Mesothelial cell of epicardium (in vitro differentiated cells): ENCODE measurements at places on chromosomes 4 and X. TPM values are rescaled to one million over a fixed set of nuclear protein-coding genes. Genes with fewer than 3 reads are reported as not detected.

Gene MTNR1A
- 0.40 to 0.80 TPM (median 0.75 TPM) in 3 replicates for total RNA-seq

Gene SSX5
- not detected in 3 replicates for total RNA-seq

Gene ZNF630
- 5.3 to 6.6 TPM (median 5.8 TPM) in 3 replicates for total RNA-seq

Gene CPE
- 93.8 to 105 TPM (median 94.1 TPM) in 3 replicates for total RNA-seq

Gene GUCY1A1
- 49.1 to 52.3 TPM (median 52.2 TPM) in 3 replicates for total RNA-seq

Gene FOXR2
- not detected in 3 replicates for total RNA-seq

Gene MAGEC1
- not detected in 3 replicates for total RNA-seq

Gene AGA
- 14.1 to 17.4 TPM (median 15.8 TPM) in 3 replicates for total RNA-seq

Gene PDLIM3
- total RNA-seq: 8.4 to 11.2 TPM (median 9.2 TPM) in 3 replicates

Gene SYN1
- total RNA-seq: 3.7 to 4.4 TPM (median 4.2 TPM) in 3 replicates

Gene PNMA6F
- not detected in 3 replicates for total RNA-seq

Gene DCHS2
- total RNA-seq: 4.1 to 5.1 TPM (median 4.8 TPM) in 3 replicates

Gene TSPAN5
- total RNA-seq: 12.7 to 14.7 TPM (median 13.8 TPM) in 3 replicates

Gene SEPSECS
- total RNA-seq: 8.9 to 10.3 TPM (median 9.2 TPM) in 3 replicates

Gene HAND2
- total RNA-seq: 32.8 to 34.3 TPM (median 33.3 TPM) in 3 replicates

Gene CACNA1F
- total RNA-seq: 0.32 to 0.75 TPM (median 0.47 TPM) in 3 replicates

Gene GAGE1
- total RNA-seq: not detected in 3 replicates

Gene MAGEA12
- total RNA-seq: not detected in 3 replicates

Gene SULT1E1
- total RNA-seq: 118 to 122 TPM (median 121 TPM) in 3 replicates

Gene ERAS
- total RNA-seq: 0.33 to 0.63 TPM (median 0.54 TPM) in 3 replicates

Gene TLR2
- total RNA-seq: 2.4 to 3.0 TPM (median 2.9 TPM) in 3 replicates

Gene ARMCX1
- 24.8 to 25.1 TPM (median 25.0 TPM) in 3 replicates for total RNA-seq

Gene CYLC1
- not detected in 3 replicates for total RNA-seq

Gene CXCL6
- total RNA-seq: 0.16 to 0.20 TPM (median 0.18 TPM) in 3 replicates

Gene DACH2
- 13.7 to 16.3 TPM (median 15.8 TPM) in 3 replicates for total RNA-seq

Gene RTL9
- total RNA-seq: 0.43 to 0.55 TPM (median 0.47 TPM) in 3 replicates

Gene WAS
- 1.4 to 2.2 TPM (median 1.5 TPM) in 3 replicates for total RNA-seq

Gene STPG2
- total RNA-seq: 0.85 to 0.97 TPM (median 0.88 TPM) in 3 replicates

Gene GAGE12E
- not detected in 3 replicates for total RNA-seq

Gene UGT8
- 0.87 to 1.6 TPM (median 1.4 TPM) in 3 replicates for total RNA-seq

Gene MAGED4B
- 113 to 135 TPM (median 119 TPM) in 3 replicates for total RNA-seq

Gene COL25A1
- 55.8 to 67.6 TPM (median 56.7 TPM) in 3 replicates for total RNA-seq
